Activated T-cell treated with anti-CD3 and anti-CD28 coated beads, Interleukin-2, amount 50 U/mL, for 48 hours (primary cell): ENCODE measurements at places on chromosomes 6 and 20.

DNA sequence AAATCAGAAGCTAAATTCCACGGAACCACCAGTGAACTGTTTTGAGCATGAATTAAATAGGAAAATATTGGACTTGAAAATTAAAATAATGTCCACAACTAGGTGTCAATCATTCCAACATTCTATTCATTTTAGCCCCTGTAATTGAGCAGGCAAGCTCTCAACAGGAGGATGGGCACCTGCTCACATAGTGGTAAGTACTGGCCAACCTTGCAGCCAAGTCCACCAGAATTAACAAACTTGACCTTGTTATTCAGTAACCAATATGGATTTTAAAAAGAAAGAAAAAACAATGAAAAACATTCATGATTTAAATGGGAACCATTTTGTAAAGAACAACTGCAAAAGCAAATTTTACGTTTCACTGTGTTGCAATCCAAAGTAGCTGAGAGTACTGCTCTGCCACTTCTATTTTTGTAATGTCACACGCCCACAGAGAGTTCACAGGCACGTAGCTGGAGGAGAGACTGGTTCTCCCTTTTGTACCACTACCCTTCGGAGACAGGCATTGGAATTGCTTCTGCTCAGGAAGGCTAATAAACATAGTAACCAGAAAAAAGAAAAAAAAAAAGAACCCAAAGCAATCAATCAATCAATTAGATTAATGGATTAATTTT is 75.2 kb upstream of the F13A1 start:
- DNase-seq: no peak

GRCh38 chr6:161894436-161894835 is 620.6 kb upstream of the AGPAT4 start:
- no peak for DNase-seq

DNA sequence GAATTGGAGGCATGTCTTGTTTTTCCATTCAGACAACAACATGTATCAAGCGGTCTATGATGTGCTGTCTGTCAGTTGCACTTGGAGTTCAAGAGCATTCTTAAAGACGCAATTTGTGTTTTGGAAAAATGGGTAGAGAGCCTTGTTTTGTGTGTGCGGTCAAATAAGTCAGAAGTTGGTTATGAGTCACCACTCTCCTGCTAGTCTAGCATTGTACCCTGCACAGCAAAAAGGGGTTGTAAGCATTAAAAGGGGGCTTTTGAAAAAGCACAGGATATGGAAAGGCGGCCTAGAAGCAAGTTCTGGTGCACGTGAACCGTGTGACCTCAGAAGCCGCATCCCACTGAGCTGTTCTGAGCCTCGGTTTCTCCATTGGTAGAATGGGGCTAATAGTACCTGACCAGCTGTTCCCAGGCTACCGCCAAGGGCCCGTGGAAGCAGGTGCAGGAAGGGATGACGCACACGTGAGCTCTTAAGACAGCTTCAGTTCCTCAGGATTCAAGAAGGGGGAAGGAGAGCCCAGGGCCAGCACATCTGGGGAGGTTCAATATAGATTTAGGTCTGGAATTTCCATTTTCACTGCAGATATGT is 61.6 kb upstream of the SNX9 start:
- DNase-seq: peak; percentile 66

DNA sequence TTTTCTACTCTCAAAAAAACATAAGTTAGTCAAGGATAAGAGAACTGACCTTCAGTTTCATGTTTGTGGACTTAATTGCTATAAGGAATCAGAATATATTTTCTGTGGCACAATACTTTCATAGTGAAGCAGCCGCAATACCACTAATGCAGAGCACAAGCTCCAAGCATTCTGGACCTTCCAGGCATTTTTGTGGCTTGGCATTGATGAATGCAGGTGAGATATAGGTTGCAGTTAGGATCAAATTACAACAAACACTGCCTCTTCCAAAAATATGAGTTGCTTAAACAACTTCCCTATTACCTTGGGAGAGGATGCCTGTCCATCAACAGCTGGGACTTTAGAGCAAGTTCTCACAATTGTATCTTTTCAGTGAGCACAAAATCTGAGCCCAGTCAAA is 162.8 kb upstream of the RSPO3 start:
- no peak for DNase-seq

DNA sequence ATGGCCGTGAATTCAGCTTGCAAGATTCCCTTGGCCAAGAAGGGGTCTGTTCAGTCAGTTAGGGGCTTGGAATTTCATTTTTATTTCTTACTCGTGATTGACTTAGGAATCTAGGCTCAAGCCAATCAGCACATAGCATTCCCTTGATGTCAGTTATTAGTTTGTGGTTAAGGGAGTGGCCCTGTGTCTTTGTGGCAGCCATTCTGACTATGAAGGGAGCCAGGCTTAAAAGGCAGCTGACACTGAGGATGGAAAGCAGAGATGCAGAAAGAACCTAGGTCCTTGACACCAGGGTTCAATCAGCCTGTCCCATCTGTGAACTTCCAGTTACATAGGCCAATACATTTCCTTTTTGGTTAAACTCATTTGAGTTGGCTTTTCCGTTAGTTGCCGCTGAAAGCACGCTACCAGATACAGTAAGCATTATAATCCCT is 48.1 kb downstream of the MCUR1 start:
- no peak for DNase-seq

DNA sequence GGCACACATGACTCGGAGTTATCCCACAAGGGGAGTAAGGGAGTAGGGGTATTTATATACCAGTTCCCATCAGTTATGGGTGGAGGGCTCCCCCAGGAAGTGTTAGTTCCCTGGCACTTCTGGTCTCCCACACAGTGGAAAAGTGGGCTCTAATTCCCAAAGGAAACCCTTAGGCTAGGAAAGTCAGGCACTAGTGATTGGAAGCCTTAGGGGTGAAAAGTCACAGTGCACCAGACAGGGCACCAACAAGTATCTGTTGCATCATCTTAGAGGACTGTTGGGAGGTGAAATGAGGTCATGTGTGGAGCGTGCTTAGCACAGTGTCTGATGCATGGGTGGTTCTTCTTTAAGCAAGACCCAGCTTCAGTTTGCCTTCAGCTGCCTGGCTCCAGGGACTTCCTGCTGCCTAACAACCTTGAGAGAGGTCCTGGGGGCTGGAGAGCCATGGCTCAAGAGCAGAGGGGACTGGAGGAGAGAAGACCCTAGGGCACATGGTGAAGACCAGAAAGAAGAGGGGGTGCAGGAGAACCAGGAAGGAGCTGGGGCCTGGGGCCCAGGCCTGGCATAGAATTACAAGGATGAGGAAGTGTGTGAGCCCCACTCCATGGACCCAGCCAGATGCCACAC is 7.5 kb upstream of the FOXP4 start:
- no peak for DNase-seq

GRCh38 chr6:158230967-158231550 is 62.9 kb downstream of the GTF2H5 start:
- DNase-seq: no peak

- no peak for DNase-seq
Measured at GRCh38 chr20:16271450-16271849, 301.8 kb downstream of the KIF16B start.

GRCh38 chr6:14824060-14824459 is 421.8 kb upstream of the JARID2 start:
- no peak for DNase-seq

- DNase-seq: no peak
Measured at GRCh38 chr6:30615958-30616810, 859 bp downstream of the PPP1R10 start.

GRCh38 chr6:167570460-167571400 is 245.8 kb downstream of the TTLL2 start:
- no peak for DNase-seq

- DNase-seq: no peak
Measured at GRCh38 chr6:33823806-33824205, 20.0 kb upstream of the MLN start.

DNA sequence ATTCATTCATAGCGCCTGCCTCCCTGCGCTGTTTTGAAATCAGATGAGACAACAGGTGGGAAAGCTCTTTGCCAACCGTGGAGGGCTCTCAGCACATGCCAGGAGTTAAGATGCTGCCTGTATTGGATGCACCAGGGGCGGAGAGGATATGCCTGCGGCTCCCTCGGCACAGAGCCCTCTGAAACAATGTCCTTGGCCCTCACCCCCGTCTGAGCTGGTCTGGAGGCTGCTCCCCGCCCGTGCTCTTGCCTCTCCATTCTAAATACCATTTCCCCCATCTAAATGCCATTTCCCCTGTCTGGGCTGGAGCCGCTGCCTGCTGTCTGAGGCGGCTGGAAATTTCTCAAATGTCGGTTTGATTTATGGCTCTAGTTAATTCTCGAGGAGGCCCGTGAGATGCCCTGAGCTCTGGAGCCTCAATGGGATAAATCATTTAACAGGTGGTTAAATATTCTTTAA is 50.8 kb upstream of the MLN start:
- no peak for DNase-seq

DNA sequence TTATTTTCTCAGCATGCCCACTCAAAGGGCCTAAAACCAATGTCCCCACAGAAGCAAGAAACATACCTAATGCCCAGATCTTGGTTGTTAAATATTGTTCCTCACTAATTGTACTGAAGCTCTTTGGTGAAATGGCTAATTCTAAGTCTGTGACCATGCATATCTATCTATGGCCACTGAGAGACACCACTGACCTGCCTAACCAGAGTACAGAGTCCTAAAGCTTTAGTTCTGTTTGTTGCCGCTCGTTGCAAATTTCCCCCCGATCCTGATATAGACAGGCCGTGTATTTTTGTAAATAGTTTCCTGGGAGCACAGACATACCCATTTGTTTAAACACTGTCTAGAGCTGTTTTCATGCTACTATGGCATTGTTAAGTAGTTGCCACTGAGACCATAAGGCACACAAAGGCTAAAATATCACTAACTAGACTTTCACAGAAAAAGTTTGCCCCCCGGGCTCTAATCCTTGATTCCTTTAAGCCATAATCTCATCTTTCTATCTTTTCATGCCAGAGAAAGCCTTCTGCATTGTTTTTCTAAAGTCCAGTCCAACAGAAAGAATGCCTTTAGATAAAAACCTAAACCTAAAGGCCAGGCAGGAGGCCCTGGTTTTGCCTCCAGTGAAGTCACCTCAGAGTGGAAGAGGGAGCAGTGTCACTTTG is 48.7 kb downstream of the DNAAF9 start:
- no peak for DNase-seq

GRCh38 chr6:44146685-44147084 is 11.9 kb upstream of the CAPN11 start:
- DNase-seq: no peak

GRCh38 chr6:10230531-10230930 is 184.3 kb downstream of the TFAP2A start:
- no peak for DNase-seq

DNA sequence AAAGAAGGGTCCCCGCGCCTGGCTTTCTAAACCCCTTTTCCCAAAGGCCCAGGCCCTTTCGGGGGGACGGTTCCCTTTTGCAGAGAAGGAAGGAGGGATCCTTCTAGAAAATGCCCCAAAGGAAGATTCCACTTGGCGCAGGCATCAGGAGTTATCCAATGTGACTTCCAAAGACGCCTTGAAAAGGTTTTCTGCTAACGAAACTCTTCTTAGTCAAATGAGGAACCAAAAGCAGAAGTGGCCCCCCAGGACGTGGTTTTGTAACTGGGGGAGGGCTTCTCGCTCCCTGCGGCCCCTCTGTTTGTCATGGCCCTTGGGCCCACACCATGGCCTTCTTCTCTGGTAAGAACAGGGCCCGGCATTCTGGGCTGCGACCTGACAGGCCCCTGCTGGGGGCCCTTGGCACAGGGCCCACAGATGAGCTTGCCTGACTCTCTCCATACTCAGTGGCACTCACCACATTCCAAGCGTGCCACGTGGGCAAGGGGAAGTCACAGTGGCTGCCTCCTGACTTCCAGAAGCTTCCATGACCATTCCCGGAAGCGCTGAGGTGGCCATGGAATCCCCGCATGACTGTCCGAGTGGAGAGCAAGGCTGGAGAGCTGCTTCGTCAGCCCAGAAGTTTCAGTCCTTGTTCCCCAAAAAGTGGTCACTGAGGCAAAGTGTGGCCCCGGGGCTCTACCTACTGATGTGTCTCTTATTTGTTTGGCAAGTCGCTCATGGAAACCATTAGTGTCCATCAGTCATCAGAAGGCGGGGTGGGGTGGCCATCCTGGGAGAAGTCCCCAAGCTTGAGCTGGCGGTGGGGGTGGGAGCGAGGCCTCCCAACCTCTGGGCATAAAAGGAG is 834 bp upstream of the CTSZ start:
- DNase-seq: no peak

- no peak for DNase-seq
Measured at GRCh38 chr20:50426866-50427718, 83.1 kb upstream of the PTPN1 start.

DNA sequence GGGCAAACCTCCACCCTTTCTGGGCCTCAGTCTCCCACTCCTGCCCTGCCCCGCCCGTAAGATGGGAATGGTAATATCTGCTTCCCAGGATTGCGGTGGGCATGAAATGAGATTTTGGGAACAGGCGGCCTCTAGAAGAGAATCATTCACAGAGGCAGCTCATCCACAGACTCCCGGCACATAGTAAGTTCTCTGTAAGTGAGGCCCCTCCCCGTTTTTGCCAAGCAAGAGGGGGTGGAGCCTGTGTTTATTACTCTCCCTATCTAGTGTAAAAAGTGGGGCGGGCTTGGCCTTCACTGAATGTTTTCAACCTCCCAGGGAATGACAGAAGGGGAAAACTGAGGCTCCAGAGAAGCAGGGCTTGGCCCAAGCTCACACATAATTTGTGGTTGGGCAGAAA is 20.0 kb downstream of the SUN5 start:
- DNase-seq: no peak

DNA sequence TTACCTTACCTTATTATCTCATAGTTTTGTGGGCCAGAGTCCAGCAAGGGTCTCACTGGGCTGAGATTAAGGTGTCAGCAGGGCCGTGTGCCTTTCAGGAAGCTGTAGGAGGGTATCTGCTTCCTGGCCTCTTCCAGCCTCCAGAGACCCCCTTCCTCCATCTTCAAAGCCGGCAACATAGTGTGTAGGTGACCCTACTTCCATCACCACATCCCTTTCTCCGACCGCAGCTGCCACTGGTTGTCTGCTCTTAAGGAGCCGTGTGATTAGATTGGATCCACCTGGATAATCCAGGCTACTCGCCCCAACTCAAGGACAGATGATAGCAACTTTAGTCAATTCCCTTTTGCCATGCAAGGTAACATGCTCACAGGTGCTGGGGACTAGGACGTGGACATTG is 91.2 kb downstream of the JPH2 start:
- DNase-seq: no peak

- no peak for DNase-seq
Measured at GRCh38 chr6:44682987-44683779, 295.7 kb downstream of the CDC5L start.

- DNase-seq: peak; percentile 53
Measured at GRCh38 chr20:38304845-38305447, 990 bp downstream of the BPI start.

GRCh38 chr20:32582659-32583580 is 2.2 kb downstream of the NOL4L start:
- peak; percentile 57 for DNase-seq

- no peak for DNase-seq
Measured at GRCh38 chr20:13212750-13213149, 8.3 kb upstream of the ISM1 start.
